Cerebellar cortex (tissue), 1 donor: ENCODE measurements at places on chromosomes 12 and 14.

GRCh38 chr14:24422694-24423601 is 6.5 kb downstream of the CBLN3 start:
- DNase-seq, result no peak

GRCh38 chr12:47767216-47767724 is 5.8 kb upstream of the SLC48A1 start:
- DNase-seq, result no peak

GRCh38 chr12:77058740-77059139 is 6.6 kb downstream of the E2F7 start:
- no peak for DNase-seq

DNA sequence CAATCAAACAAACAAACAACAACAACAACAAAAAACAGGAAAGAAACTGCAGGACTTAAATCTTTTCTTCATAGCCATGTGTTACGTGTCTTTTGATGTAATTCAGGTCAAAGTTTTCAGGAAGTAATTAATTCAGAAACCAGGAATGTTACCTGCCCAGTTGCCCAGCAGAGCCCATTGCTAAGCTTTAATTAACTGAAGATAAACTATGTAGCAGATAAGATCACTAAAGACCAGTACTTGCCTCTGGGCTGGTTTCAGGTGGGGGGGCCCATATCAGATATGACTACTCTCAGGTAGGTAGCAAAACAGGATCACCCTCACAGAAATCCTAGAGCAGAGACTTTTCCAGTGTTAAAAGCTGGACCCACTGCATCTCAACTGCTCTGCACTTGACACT is 69.2 kb downstream of the LIN7A start:
- DNase-seq, result no peak

GRCh38 chr14:98364961-98365360 is 907.0 kb downstream of the BCL11B start:
- no peak for DNase-seq

- no peak for DNase-seq
Measured at GRCh38 chr14:104638927-104639450, 34.4 kb upstream of the TMEM179 start.

GRCh38 chr12:41652981-41653380 is 464.9 kb downstream of the PDZRN4 start:
- DNase-seq, result no peak

DNA sequence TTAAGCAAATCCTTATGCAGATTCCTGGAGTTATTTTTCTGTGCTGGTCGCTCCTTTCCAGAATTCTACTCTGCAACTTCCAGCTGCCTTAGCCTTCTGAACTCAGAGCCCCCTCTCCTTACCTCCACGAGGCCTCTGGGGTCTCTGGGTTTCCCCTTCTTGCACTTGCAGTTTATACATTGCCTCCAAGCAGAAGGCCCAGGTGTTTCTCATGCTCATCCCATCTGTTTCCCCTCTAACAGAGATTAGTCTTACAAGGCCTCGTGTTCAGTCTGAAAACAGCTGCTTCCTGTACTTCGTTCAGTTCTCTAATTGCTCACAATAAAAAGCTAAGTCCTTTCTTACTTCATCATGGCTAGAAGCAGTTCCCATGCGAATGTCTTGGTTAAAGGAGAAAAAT is 134.4 kb upstream of the FGD4 start:
- no peak for DNase-seq

- no peak for DNase-seq
Measured at GRCh38 chr12:105020241-105020962, 34.3 kb downstream of the NOPCHAP1 start.

- peak; percentile 1 for DNase-seq
Measured at GRCh38 chr14:91947475-91948184, at the start of gene FBLN5. Gene FBLN5, minus strand, starts transcription at chr14:91947694. Its CDS starts 465 bp downstream, at chr14:91947229.

DNA sequence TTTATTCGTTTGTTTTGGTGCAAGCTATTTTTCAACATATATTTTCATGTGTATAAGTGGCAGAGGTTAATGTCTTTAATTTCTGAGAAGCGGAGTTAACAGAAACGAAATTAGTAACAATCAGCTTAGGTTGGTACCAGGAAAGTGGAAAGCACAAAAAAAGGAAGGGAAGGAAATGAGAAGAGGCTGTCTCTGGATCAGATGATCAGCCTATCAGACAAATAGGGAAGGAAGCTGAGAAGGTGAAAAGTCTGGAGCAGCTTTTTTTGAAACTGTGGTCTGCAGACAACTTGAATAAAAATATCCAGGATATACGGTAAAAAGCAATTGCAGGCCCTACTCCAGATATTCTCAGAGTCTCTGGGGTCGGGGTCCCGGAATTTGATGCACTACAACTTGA is 265.0 kb downstream of the SSPN start:
- DNase-seq, result no peak

GRCh38 chr12:45292486-45293195 is 76.7 kb downstream of the ANO6 start:
- DNase-seq, result no peak

DNA sequence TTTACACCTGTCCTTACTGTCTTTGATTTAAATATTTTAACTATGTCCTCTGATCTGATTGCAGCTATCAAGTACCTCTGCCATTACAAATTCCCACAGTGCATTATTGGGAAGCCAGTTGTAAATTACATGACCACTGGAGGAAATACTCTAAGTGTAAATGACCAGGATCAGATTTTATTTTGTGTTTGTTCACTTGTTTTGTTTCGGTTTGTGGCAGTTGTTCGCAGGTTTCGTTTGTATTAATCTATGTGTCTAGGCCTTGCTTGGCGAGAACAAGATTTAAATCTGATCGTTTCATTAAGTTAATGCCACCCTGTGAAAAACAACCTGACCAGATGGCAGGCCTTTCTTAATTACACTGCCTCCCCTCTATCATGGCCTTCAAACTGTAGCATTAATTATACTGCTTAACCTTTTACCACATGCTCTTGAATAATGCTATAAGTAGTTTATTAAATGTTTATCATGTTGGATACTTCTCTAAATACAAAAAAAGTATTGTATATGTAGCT is 990.1 kb downstream of the TMTC2 start:
- no peak for DNase-seq

GRCh38 chr12:109946505-109946904 is 46.4 kb downstream of the TCHP start:
- no peak for DNase-seq

DNA sequence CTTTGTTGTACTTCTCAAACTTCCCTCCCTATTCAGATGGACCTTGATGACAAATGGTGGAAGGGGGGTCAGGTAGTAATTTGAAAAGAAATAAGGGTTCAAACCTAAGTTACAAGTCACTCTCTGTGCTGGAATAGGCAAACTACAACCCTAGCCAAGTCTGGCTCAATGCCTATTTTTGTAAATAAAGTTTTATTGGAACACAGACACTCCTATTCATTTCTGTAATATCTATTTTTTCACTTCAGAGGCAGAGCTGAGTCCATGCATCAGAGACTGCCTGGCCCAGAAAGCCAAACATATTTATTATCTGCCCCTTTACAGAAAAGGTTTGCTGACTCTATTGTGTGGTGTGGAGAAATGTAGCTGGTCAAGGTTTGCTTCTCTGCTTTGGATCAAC is 78.4 kb upstream of the RIN3 start:
- no peak for DNase-seq

- no peak for DNase-seq
Measured at GRCh38 chr14:58826845-58827686, 189.3 kb downstream of the DACT1 start.

DNA sequence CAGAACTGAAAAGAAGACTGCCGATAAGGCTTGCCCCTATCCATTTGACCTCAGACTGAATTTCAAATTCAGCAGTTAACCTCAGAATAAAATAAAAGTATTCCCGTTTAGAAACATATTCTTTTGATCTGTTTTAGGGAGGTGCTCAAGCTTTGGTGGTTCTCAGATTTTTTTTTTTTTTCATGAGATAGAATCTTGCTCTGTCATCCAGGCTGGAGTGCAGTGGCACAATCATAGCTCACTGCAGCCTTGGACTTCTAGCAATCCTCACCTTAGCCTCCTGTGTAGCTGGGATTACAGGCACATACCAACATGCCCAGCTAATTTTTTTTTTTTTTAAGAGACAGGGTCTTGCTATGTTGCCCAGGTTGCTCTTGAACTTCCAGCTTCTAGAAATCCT is 15.5 kb downstream of the AEBP2 start:
- DNase-seq, result no peak

DNA sequence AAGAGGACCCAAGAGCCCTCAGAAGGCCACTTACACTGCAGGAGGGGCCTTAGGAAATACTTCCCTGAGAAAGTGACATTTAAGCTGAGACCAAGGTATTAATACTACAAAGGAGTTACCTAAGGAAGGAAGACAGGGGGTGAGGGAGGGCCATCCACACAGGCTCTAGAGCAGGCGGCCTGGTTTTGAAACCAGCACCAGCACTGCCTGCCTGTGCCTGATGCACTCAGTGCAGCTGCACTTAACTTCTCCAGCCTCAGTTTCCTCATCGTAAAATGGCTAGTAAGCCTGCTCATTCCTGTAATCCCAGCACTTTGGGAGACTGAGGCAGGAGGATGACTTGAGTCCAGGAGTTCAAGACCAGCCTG is 45.5 kb upstream of the PLEKHG6 start:
- DNase-seq, result no peak

GRCh38 chr12:54956322-54956721 is 28.2 kb downstream of the TESPA1 start:
- DNase-seq, result no peak

- no peak for DNase-seq
Measured at GRCh38 chr14:45868377-45868776, 615.4 kb upstream of the MIS18BP1 start.

DNA sequence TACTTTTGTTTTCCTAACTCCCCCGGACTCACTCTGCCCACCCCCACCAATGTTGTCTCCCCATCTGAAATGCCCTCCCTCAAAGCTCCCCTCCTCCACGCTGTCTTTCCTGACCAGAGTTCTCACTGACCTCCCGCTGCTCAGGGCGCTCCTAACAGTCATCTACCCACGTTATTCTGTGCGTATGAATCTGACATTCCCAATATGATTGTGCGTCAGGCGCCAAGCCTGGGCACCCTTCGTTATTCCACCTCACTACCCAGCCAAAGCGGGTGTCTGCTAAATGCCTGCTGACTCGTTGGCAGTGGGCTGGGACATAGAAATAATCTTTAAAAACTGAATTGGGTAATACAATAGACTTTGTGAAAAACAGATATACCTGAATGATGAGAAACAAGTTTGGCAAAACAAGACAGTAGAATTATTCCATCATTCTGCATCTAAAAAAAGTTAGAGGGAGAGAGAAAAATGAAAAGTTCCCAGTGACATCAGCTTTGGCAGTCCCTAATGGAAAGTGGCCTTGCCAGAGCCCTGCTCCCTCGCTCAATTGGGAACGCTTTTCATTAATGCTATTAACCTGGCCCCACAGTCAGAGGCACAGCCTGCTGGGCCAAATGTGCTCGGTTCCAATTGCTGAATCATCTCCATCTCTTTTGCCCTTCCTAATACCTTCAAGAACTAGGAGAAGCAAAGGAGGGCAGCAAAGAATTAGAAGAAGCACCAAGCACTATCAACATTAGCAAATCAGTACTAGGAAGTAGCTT is 74.0 kb upstream of the PLXNC1 start:
- peak; percentile 87 for DNase-seq

DNA sequence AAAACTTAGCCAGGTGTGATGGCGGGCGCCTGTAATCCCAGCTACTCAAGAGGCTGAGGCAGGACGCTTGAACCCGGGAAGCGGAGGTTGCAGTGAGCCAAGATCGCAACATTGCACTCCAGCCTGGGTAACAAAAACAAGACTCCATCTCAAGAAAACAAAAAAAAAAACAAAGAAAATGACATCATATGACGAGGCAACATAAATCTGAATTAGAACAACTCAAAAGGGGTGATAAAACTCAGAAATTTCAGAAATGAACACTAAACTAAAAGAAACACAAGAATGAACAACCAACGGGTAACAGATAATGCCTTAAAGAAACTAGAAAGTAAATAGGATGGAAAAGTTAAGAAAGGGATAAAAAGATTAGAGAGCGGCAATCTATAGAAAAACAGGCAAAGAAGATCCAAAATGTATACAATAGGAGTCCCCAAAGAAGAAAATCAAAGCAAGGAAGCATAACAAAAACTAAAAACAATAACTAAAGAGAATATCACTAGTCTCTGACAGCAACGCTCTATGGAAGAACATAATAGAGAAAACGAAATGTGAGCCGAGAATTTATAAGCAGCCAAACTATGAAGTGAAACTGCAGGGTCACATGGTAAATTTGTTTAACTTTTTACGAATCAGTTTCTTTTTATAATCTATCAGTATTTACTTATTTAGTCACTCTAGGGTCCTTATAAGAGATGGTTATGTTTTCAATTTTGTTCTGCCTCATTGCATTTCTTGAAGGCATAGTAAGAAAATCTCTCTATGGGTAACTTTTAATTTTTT is 45.7 kb downstream of the SPPL3 start:
- no peak for DNase-seq

GRCh38 chr12:12171991-12172511 is 94.8 kb downstream of the LRP6 start:
- DNase-seq, result no peak

GRCh38 chr12:114933428-114934160 is 249.6 kb upstream of the TBX3 start:
- no peak for DNase-seq

GRCh38 chr12:92673756-92674155 is 29.0 kb upstream of the PLEKHG7 start:
- DNase-seq, result no peak

GRCh38 chr12:8953773-8954402 is 4.4 kb upstream of the M6PR start:
- DNase-seq, result no peak

DNA sequence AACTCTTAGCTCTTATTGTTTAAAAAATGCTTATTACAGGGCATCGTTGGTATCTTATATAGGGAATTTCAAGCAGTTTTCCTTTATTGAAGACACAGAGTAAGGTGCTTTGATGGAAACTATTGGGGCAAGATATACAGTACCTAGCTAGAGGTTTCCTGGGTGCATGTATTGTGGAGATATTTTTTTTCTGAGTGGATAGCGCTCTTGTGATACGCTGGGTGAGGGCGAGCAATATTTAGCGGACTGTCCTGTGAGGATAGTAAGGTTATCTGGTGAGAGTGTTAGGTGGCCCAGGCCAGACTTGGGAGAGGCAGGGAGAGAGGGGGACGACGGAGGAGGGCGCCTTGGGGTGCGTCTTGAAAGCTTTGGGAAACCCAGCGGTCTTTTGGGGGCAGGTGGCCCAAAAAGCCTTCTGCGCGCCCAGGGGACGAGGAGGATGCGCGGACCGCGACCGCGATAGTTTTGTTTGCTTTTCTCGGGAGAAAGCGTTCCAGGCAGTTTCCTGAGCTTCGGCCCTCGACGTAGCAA is 596 bp upstream of the BICD1 start:
- DNase-seq, result peak; percentile 37

DNA sequence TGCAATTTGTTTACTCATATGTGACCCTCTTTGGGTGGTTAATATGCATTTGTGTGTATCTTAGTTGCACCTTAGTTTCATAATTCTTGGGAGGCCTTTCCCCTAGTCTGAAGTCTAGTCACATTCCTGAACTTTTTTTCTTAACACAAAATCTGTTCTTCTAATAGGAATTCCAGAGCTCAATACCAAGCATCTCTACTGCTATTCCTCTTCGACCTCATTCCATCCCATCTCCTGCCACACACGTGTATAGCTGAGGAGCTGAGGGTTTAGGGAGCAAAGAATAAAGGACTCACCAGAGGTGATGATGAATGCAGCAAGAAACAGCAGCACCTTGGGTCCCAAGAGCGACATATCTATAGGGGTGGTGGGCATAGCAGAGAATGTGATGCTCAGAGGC is 875 bp downstream of the MFAP5 start:
- no peak for DNase-seq

GRCh38 chr12:124927201-124928094 is 13.0 kb upstream of the UBC start:
- peak; percentile 96 for DNase-seq

GRCh38 chr12:66241061-66242043 is 52.3 kb downstream of the IRAK3 start:
- DNase-seq, result no peak
